ENCODE measurements at places on chromosomes 1 and 21.
A peak's percentile ranks its signal among the peaks of the same experiment; 100 is the strongest.

DNA sequence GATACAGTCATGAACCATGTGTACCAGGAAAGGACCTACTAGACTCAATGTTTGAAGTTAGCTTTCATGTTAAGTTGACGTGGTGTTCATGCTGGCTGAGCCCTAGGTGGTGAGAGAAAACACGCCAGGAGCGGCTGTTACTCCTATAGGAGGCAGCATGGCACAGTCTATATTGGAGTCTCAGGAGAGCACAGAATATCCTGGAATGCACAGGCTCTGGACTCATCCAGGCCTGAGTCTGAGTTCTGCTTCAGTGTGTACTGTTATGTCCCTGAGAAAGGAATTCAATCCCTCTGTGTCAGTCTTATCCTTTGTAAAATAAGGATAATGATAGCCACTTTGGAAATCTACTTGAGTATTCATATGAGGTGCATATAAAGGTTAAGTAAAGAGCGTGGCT is 41.2 kb downstream of the DPT start:
- no peak for DNase-seq

DNA sequence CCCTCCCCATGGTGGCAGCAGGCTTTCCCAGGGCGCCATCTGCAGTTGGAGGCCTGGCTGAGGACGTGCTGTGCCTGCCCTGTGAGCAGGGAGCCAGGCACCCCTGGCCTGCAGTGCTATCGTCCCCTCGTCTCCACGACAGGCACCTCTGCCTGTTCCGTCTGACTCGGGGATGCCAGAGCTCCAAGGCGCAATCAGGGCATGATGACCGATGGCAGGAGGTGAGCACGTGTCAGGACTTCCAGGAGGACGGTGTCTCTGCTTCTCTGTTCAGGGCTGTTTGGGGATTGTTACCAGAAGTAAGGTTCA is 125.2 kb downstream of the PCBP3 start:
- DNase-seq: no peak

GRCh38 chr1:32715901-32716311 is 13.3 kb upstream of the SYNC start:
- DNase-seq: no peak

GRCh38 chr1:63595435-63595834 is 2.2 kb downstream of the PGM1 start:
- no peak for DNase-seq

GRCh38 chr1:198699167-198700015 is 60.6 kb downstream of the PTPRC start:
- DNase-seq: peak; percentile 67

- DNase-seq: no peak
Observed at GRCh38 chr1:28801461-28801860, 10.5 kb upstream of the OPRD1 start.

DNA sequence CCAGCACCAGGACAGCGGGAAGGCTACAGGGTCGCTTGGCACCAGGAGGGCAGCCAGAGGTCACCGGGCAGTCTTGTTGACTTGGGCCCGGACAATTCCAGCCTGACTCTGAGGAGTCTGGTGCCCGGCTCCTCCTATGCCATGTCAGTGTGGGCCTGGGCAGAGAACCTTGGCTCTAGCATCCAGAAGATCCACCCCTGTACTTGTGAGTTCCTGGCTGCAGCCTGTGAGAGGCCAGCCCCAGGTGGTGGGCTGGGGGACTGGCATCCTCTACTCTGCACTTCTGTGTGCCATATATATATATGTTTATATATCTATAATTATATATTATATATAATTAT is 11.6 kb upstream of the PTPN7 start:
- DNase-seq: no peak

- no peak for DNase-seq
Observed at GRCh38 chr1:112325504-112325903, 70.5 kb upstream of the CTTNBP2NL start.

- DNase-seq: no peak
Observed at GRCh38 chr1:89904219-89904980, 83.6 kb downstream of the LRRC8D start.

GRCh38 chr1:229217716-229218115 is 53.2 kb upstream of the RAB4A start:
- no peak for DNase-seq

DNA sequence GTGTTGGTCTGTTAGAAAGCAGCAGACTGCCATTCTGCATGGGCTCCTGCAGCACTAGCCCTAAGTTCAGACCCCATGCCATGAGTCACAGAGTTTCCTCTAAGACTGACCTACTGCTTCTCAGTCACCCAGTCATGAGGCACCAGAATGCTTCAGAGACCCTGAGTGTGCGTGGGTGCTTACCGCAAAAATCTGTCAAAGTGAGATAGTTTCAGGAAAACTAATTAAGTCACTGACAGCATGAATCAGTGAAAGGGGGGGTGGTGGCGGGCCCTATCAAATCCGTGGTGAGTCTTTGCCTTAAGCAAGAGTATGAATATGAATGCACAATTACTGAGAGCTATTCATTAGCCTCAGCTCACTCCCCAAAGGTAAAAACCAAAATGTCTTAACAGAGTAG is 98.1 kb downstream of the KCTD3 start:
- no peak for DNase-seq

- DNase-seq: no peak
Observed at GRCh38 chr1:196063952-196064351, 544.3 kb downstream of the KCNT2 start.

GRCh38 chr1:57615956-57616355 is 192.1 kb upstream of the DAB1 start:
- no peak for DNase-seq

GRCh38 chr1:235573880-235574279 is 69.6 kb upstream of the B3GALNT2 start:
- no peak for DNase-seq

DNA sequence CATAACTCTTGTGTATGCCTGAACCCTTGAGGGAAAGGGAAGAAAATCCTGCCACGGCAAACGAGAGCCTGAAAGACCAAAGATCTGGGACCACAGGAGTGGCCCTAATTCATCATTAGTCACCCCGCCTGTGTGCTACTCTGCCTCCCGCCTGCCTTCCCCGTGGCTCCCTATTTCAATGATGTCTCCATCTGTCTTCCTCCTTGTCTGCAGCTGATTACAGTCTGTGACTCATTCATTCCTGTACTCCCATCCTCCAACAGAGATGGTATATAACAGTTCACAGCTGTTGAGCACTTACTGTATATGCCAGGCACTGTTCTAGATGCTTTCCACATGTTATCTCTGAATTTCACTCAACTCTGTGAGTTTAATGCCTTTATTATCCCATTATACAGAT is 96.6 kb downstream of the SEC16B start:
- no peak for DNase-seq

DNA sequence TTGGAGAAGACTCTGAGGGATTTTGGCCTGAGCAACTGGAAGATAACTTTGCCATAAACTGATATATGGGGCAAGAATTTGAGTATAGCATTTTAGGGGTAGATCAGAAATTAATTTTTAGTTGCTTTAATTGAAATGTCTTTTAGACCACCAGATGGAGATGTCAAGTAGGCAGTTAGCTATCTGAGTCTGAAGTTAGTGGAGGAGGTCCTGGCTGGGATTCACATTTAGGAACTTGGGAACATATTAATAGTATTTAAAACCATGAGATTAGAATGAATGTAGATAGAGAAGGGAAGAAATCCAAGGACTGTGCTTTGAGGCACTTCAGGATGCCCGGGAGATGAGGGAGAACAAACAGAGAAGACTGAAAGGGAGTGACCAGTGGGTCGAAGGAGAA is 32.6 kb downstream of the SLC44A3 start:
- no peak for DNase-seq

GRCh38 chr1:94275083-94275482 is 37.7 kb upstream of the ARHGAP29 start:
- no peak for DNase-seq

DNA sequence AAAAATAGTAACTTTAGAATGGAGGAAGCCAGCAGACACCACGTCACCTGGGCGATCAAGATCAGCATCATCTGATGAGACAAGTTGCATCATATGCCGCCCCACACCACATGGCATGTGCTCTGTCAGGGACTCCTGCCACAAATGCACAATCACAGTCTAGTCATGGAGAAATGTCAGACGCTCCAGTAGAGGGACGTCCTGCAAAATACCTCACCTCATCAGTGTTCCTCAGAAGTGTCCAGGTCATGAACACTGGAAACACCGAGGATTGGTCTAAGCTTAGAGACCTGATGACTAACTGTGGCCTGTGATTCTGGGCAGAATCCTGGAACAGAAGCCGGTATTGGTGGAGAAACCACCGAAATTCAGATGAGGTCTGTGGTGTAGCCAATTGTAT is 14.3 kb downstream of the ADARB1 start:
- DNase-seq: no peak

- no peak for DNase-seq
Observed at GRCh38 chr1:181531441-181531840, 48.1 kb downstream of the CACNA1E start.

DNA sequence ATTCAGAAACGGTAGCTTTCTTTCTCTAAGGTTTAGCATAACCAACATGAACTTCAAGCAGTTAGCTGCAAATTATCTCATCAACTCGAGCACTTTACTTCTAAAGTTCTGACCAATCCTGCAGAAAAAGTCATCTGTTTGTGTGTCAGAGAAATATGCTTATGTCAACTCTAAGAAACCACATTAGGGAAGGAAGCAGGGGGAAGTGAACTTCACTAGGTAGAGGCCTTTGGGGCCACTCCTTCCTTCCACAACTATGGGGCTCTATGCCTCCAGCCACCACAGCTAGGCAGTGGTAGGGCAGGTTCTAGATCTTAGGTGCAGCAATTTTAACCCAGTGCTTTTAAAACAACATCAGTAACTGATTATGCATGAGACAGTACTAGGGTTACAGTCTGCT is 375.9 kb downstream of the DSCAM start:
- no peak for DNase-seq

- peak; percentile 11 for DNase-seq
Observed at GRCh38 chr1:36516372-36517010, 33.8 kb upstream of the CSF3R start.

DNA sequence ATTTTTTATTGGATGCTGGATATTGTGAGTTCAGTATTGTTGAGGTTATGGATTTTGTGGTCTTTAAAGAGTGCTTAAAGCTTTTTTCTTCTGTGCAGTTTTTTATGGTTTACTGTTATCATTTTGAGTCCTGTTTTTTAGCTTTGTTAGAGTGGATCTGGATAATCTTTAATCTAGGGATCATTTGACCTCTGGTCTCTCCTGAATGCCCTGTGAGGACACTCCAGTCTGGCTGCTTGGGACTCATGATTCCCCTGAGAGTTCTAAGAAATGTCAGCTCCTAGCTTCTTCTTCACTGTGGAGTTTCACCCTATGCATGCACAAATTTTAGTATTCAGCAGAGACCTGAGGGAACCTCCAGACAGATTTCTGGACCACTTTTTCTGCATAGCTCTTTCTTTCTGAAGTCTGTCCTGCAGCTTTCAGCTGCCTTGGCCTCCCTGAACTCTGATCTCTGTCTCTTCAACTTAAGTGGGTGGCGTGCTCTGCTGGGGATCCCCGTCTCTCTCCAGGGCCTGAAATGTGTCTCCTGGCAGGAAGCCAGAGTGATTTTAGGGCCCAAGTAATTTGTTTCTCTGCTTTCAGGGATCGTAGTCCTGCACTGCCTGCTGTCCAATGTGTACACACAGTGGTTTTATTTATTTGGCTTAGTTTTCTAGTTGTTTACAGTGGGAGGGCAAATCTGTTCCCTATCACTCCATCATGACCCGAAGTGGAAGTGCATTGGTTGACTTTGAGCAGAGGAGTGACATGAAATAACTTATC is 14.7 kb downstream of the PEX14 start:
- no peak for DNase-seq

- DNase-seq: no peak
Observed at GRCh38 chr1:75129660-75129982, 4.6 kb upstream of the LHX8 start.

DNA sequence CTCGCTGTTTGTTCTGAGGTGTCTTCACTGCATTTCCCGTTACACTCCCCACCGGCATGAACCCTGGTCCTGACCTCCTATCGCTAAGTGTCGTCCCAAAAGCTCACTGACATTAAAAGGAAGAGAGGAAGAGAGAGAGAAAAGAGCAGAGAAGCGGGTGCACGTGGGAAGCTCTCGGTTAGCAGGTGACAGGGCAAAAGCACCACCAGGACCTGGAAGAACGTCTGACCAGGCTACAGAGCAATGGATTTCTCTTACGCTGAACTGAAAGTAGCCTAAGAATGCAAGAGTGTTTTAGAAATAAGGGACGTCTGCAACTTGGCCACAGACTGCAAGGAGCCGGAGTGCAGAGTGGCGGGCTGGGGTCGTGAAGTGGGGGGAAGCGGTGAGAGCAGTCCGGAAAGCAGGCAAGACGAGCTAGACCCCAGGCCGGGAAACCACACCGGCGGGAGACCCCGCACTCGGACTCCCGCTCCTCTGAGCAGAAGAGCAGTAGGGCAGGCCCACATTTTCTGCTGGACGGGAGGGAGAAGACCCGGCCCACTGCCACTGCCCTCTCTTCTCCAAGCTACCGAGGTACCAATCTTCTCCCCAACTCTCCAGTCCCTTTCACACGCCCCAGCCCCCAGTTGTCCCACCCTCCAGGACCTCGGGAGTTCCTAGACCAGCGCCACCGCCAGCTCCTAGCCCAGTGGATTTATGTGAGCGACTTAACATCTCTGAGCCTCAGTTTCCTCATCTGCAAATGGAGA is 8.3 kb upstream of the MPZL1 start:
- DNase-seq: peak; percentile 12

DNA sequence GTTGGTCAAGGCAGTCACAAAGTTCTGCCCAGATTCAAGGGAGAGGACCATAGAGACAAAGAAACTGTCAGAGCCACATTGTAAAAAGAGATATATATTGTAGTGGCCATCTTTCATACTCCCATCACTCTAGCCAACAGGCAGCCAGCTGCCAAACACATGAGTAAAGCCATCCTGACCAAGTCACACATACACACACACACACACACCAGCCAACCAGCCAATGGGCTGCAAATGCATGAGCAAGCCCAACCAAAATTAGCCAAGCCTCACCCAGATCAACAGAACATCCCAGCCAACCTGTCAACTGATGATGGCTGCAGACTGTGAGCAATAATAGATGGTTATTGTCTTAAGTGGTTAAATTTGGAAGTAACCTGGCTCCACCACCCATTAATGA is 120.7 kb downstream of the SEC16B start:
- DNase-seq: no peak

DNA sequence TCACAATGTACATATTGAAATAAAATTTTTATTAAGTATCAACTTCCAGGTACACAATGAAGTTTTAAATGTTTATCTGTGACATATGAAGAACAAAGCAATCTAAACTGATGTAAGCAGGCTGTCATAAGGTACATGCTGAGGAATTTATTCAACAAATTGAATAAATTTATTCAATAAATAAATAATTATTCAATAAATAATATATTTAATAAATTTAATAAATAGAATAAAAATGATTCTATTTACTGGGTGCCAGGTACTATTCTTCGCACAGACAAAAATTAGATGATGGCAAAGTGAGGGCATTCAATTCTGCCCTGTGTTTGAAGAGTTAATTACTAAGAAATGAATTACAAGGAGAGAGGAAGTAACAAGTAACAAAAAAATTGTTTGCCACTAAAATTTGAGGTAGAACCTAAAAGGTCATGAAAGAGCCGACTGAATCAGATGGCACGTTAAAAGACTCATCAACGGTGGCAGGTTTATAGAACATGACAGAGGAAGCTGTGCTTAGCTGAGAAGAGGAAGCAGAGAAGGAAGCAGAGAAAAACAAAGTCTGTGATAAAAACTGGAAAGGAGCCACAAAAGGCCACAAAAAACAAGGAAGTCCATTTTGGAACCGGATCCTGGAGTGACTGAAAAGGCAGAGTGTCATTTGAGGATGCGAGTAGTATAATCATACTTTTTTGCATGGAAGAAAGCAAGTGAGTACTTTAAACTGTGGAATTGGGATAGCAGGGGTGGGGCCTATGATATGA is 2.2 kb upstream of the USP24 start:
- DNase-seq: no peak

GRCh38 chr1:37997256-37998088 is 7.7 kb upstream of the SF3A3 start:
- DNase-seq: no peak
